ENCODE measurements at places on chromosomes 1 and 21.

DNA sequence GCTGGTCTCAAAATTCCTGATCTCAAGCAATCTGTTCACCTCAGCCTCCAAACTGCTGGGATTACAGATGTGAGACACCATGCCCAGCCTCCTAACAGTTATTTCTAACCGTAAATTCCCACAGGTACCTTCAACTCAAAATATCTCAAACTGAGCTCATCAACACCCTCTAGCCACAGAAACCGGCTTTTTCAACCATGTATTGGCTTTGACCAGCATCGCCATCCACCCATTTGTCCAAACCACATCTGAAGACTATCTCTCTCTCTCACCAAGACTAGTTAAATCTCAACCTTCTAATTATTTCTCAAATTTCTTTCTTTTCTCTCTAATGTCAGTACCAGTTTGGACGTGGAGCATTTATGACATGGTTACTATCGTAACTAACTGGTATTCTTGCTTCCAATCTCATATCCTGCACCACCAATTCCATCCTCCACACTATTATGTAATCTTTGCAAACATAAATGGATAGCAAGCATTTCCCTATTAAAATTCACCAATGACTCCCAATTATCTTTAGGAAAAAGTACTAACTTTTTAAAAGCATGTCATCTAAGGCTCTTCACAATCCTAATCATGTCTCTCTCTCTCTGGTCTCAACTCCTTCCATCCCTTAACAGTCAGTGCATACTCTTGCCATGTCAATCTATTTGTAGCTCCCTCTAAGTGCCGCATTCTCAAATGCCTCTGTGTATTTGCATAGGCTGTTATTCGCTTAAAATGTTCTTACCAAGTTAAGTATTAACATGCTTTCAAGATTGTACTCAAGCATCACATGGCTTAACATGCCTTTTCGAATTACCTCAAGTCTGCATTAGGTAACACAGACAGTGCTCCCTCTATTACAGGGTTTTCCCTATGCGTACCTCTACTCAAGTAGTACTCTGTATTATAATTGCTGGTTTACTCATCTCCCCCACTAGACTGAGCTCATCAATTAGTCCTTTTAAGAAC, 18.1 kb downstream of the RSBN1 start:
- no peak for DNase-seq

GRCh38 chr1:1023700-1024099, 3.8 kb downstream of the AGRN start:
- DNase-seq = no peak

- DNase-seq = no peak
Measured at GRCh38 chr1:61215119-61215518, 132.8 kb downstream of the NFIA start.

DNA sequence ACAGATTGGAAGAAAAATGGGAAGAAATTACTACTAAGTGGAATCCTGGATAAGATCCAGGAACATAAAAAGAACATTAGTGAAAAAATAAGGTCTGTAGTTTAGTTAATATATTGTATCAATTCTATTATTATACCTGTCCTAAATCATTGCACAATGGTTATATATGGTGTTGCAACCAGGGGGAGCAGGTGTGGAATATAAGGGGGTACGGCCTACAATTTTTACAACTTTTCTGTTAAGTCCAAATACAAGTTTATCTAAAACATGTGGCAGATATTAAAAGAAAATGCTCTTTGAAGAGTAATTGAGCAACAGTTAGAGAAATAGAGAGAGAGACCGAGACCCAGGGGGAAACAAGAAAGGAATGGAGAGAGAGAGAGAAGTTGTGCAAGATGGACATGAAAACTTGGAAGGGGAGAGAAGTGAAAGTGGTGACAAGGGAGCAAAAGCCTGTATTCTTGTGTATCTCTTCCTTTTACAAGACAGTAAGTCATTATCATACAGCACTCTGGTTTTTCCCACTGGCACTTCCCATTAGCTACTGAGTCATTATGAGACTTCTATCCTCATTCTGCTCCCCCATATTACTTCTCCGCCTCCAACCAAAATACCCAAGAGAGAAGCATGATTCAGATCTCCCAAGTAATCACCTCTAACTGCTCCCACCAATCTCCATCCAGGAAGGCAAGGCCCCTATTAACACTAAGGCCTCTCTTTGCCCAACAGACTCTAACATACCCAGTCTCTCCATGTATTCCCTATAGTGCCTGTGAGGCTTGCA, 22.3 kb upstream of the TRAF3IP3 start:
- no peak for DNase-seq

- peak; percentile 60 for DNase-seq
Measured at GRCh38 chr1:31422505-31423319, 9.7 kb downstream of the SERINC2 start.

DNA sequence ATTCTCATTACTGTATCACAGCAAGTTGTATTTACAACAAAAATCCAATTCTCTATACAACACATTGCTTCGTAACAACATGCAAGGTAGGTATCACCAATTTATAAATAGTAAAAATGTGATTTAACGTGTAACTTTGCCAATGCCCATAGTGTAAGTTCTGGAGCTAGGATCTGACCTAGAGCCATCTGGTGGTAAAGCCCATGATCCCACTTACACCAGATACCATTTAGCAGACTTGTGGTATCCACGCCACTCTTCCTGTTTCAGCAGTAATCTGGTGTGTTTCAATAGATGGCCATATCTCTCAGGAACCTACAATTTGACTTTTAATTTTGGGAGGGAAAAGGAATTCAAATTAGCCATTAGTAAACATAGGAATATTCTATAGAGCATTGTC, 10.2 kb downstream of the SETSIP start:
- no peak for DNase-seq

DNA sequence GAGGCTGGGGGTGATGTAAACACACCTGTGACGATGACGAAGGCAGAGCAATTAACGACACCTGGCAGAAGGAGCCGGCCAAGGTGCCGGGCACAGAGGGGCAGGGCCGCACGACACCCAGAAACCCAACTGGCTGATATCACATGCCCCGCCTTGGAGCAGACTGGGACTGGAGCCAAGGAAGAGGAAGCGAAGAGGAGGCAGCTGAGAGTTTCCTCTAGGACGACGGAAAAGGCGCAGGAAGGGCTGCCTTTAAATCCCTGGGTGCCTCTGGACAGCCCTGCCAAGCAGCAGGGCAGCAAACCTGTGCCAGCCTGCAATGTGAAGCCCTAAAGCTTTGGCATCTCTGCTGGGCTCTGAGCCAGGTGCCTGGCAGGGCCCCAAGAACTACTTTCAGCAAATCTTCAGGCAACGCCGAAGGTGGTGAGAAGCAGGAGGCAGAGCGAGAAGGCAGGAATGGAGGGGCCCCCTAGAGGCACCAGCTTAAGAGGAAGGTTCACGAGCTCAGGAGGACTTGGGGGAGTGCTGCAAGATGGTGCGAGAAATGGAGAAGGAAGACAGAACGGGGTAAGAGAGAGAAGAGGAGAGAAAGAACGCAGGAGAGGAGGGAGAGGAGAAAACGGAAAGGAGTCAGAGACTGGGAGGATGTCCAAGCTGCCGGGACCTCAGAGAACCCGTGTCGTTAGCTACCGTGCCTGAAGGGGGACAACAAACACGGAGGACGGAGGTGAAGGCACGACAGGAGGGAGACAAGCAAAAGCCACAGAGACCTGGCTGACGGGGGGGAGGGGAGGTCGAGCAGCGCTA, 25.3 kb upstream of the PEF1 start:
- peak; percentile 68 for DNase-seq

DNA sequence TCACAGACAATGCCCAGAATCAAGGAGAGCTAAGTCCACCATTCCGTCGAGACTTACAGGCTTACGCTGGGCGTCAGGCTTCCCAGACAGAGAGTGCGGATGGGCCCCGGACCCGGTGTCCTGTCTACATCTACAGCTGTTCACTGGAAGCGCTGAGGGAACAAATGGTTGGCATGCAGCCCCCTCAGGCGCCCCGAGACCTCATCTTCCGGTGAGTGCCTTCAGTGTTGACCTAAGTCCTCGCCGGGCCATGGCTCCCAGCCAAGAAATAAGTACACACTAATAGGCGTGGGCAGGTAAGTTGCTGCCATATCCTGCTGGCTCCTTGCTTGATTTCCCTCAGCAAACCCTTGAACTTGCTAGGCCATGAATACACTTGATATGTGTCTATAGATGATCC, 26.2 kb downstream of the HYI start:
- DNase-seq = no peak
